ENCODE measurements at places on chromosomes 3 and 15.

GRCh38 chr3:171966533-171967136, 72.7 kb upstream of the FNDC3B start:
- no peak for DNase-seq

- no peak for DNase-seq
Measured at GRCh38 chr15:85622221-85622831, 172.4 kb downstream of the KLHL25 start.

DNA sequence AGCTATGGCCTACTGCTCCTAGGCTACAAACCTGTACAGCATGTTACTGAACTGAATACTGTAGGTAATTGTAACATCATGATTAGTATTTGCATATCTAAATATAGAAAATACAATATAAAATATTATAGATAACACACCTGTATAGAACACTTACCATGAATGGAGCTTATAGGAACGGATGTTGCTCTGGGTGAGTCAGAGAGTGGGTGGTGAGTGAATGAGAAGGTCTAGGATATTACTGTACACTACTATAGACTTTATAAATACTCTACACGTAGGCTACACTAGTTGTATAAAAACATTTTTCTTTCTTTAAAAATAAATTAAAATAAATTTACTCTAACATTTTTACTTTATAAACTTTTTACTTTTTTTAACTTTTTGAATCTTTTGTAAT, 224.0 kb upstream of the CBLB start:
- no peak for DNase-seq

DNA sequence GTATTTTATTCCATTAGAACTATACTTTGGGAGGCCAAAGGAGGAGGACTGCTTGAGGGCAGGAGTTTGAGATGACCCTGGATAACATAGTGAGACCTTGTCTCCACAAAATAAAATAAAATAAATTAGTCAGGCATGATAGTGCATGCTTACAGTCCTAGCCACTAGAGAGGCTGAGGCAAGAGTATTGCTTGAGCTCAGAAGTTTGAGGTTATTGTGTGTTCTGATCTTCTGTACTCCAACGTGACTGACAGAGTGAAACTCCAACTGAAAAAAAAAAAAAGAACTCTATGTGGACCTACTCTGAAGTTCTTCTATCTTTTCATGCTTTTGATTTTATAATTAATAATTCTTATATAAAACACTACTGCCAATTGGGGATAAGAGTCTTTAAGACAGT, 1560.0 kb upstream of the GBE1 start:
- DNase-seq: no peak

- DNase-seq: peak; percentile 89
Measured at GRCh38 chr15:86183596-86184491, 104.2 kb downstream of the AGBL1 start.

GRCh38 chr3:195048059-195048905, 222.7 kb downstream of the XXYLT1 start:
- DNase-seq: no peak

DNA sequence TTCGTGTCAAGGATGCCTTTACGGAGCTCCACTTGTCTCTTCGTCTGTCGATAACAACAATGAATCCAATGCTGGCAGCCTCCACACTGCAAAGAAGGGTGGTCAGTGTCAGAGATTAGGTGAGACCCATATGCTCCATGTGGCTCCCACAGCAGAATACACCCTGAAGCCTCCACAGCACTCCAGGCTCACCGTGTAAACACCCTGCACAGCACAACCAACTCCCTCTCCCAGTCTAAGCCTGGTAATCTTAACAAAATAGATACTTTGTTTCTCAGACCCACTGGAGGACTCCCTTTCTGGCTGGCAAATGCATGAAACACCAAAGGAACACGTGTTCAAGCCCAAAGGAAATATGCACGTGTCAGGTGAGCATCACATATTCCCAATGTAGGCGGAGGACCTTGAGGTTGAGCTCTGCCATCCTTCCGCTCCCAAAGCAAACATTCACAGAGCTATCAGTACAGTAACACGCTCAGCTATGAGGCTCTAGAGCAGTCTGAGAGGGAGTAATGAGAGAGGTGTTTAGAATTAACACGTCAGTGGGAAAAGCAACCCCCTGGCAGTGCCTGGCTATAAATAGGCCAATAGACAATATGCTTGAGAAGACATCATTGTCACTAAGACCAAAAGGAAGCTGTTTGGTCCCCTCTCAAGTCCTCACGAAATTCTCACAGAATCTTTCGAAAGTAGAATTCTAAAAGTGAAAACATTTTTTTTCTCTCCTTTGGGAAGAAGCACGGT, 86.7 kb downstream of the MCF2L2 start:
- DNase-seq: peak; percentile 37

GRCh38 chr15:89148126-89148525, 59.9 kb downstream of the ABHD2 start:
- no peak for DNase-seq

GRCh38 chr3:20141851-20142250, 44.2 kb downstream of the SGO1 start:
- DNase-seq: peak; percentile 97

- DNase-seq: no peak
Measured at GRCh38 chr3:73280746-73281145, 219.3 kb downstream of the EBLN2 start.

DNA sequence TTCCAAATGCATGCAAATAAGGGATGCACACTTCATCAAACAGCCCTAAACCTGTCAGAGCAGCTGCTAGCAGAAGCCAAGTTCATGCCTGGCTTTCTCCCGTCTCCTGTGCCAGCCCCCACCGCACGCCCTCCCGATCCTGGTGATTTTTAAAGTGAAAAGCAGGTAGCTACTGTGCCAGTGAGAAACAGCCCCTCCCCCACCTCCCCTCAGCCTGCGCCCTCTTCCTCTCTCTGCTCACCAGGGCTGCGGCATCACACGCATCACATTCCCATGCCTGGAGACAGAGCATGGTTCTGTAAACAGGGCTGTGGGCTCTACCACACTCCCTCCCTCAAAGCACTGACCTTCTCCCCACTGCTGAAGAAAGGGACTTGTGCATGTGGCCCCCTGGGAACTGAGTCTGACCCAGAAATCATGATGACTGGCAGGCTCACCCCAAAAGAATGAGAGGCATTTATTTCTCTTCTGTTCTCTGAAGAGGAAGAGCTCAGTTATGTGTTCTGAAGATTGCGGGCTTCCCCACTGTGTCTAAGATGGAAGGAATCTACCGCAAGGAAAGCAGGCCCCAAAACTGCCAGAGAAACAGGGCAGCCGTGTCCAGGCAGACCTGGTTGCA, 14.5 kb upstream of the SLC6A1 start:
- DNase-seq: no peak

DNA sequence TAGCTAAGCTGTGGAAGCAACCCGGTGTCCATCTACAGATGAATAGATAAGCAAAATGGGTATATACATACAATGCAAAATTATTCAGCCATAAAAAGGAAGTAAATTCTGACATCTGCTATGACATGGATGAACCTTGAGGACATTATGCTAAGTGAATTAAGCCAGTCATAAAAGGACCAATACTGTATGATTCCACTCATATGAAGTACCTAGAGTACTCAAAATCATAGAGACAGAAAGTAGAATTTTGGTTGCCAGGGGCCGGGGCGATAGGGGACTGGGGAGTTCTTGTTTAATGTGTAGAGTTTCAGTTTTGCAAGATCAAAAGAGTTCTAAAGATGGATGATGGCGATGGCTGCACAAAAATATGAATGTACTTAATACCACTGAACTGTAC, 10.3 kb downstream of the EID1 start:
- no peak for DNase-seq

- no peak for DNase-seq
Measured at GRCh38 chr3:58035524-58036255, 27.5 kb downstream of the FLNB start.

- DNase-seq: no peak
Measured at GRCh38 chr3:27093771-27094170, 275.4 kb downstream of the NEK10 start.

- DNase-seq: no peak
Measured at GRCh38 chr3:38368238-38368637, 21.7 kb downstream of the XYLB start.

- no peak for DNase-seq
Measured at GRCh38 chr3:101619734-101620133, 45.8 kb downstream of the PCNP start.

- no peak for DNase-seq
Measured at GRCh38 chr15:74778599-74778970, 3.3 kb upstream of the CSK start.

DNA sequence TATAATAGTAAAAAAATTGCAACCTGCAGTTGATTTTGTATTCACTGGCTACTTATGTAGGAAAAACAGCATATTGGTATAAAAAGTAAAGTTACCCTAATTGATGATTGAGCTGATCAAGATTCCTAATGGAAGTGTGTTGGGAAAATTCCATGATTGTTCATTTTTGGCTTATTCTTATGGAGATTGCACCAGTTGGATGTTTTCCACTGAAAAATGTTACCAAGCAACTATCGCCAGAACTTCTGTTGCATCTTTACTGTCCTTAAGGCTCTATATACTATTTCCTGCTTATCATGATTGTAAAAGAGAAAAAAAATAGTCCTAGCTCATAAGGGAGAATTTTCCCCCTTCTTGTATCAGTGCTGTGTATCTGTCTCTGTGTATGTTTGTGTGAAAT, 48.6 kb downstream of the SLC25A26 start:
- DNase-seq: no peak

DNA sequence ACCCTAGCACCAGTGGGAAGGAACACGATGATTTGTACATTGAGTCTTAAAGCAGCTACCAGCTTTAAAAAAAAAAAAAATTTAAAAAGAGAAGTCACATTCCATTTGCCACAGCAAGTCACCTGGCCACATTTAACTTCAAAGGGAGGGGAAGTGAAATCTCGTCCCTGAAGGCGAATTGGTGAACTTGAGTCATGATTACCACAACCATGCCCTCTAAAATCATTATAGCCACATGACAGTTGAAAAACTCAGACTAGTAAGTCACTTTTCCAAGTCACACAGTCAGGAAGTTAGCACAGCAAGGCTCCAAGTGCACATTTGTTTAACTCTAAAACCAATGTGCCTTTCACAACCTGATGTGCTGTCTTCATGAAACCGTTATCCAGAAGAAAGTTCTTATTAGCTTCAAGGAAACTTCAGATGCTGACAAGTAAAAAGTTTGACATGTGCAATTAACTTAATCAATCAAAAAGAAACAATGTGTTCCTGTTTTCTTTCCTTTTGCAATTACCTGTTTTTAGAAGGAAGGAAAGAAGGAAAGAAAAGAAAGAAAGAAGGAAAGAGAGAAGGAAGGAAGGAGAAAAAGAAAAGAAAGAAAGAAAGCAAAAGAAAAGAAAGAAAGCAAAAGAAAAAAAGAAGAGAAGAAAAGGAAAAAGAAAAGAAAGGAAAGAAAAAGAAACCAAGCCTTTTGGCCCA, 8.3 kb upstream of the THSD4 start:
- DNase-seq: no peak

- DNase-seq: no peak
Measured at GRCh38 chr15:74777769-74778598, 3.9 kb upstream of the CSK start.
